ENCODE measurements at places on chromosomes 1 and 21.

DNA sequence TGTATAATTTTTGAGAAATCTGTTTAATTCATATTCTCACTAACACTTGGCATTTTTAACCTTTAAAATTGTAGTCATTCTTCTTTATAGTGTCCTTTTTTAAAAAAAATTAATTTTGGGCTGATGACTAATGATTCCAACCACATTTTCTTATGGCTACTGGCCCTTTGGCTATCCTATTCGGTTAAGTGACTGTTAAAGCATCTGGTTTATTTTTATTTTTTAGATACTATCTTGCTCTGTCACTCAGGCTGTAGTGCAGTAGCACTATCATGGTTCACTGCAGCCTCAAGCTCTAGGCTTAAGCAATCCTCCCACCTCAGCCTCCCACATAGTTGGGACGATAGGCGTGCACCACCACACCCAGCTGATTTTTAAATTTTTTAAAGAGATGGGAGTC, 723.2 kb upstream of the CXADR start:
- DNase-seq: no peak

- no peak for DNase-seq
These were observed 207.0 kb upstream of the VAMP3 start for GRCh38 chr1:7564137-7564536.

GRCh38 chr1:248243204-248243603, 12.0 kb downstream of the OR2M4 start:
- no peak for DNase-seq

DNA sequence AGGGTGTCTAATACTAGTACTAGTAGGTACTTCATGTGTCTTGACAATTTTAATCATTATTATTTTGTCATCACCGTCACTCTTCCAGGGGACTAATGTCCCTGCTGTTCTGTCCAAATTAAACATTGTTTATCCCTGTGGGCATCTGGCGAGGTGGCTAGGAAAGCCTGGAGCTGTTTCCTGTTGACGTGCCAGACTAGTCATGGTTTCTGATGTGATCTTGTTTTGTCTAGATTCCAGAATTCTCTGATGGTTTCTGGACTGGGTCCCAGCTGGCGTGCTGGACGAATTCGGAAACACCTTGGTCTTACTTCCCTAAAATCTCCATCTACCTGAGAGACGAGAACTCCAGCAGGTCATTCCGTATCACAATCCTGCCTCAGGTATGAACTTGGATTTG, 66.1 kb upstream of the FAM3B start:
- no peak for DNase-seq

DNA sequence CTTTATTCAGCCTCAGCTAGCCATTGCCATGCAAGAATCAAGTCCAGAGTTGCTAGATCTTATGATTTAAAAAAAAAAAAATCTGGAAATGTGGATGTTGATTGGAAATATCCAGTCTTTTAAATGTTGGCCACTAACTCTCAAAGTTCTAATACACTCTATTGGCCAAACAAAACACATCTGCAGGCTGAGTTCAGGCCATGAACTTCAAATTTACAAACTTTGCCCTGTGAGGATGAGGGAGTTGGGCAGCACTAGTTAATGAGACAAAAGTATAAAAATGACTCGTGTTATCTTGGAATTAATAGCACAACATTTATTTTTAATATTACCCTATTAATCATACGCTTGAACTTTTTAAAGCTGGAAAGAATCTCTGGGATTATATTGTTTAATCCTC, 432.3 kb downstream of the PLPP3 start:
- DNase-seq: no peak

DNA sequence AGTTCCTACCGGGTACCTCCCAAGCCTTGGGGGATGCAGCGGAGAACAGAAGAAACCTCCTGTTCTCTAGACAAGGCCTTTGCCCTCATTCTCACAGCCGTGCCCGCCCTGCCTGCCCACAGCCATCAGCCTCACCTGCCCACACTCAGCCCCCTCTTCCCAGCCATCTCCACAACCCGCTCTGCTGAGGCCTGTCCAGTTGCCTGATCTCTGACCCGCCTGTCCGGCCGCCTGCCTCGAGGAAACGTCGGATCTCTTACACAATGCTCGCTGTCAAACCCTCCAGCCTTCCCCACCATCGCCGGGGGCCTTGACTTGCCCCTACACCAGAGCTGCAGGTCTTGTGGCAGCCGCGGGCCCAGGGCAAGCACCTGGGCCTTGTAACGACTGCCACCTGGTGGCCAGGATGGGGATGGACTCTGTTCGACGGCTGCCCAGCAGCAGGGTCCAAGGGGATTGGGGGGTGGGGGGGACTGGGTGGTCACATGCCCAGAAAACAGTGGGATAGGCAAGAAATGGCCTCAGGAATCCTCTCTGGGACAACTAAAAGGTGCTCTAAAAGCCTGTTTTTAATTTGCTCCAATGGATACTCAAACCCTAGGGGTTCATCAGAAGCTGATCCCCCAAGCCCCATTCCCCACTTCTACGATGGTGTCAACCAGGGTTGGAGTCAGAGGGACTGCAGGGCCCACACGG, 31.0 kb downstream of the SLC45A1 start:
- peak; percentile 46 for DNase-seq

GRCh38 chr1:208241512-208241911, 2.7 kb downstream of the PLXNA2 start:
- DNase-seq: no peak

GRCh38 chr1:56266359-56266758, 313.0 kb downstream of the PLPP3 start:
- no peak for DNase-seq

DNA sequence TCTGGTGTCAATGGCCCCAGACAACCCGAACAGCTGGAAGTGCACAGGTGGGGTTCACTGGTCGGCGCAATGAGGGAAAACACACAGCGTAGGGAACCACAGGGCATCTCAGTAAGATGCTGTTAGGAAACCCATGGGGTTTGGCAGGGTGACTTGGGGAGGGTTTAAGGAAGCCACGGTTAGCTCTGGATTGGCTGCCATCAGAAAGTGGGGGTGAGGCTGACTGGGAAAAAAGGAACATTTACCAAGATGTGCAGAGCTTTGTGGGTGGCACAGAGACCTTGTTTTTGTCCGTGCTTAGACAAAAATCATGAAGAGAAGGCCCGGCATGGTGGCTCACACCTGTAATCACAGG, 11.0 kb downstream of the ALDH4A1 start:
- no peak for DNase-seq

- DNase-seq: no peak
These were observed 52.2 kb upstream of the L1TD1 start for GRCh38 chr1:62142496-62142895.

DNA sequence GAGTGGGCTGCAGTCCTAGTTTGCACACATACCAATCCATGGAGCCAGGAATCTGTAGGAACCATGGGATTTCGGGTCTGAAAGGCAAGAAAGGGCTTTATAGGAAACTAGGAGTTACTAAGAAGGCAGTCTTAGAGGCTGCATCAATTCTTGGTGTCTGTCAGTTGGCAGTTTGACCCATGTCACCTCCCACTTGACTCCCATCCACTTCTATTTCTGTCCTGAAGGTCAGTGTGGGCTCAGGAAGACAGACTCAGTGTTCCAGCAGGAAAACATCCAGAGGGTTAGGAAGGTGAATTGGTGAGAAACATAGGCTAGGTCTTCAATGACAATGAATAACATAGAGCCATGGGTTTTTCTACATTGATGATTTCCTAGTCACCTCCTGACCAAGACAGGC, 4.0 kb downstream of the CYP4A11 start:
- DNase-seq: no peak

GRCh38 chr1:30657131-30658013, 66.0 kb downstream of the MATN1 start:
- no peak for DNase-seq

GRCh38 chr1:244216836-244217235, 165.8 kb downstream of the ZBTB18 start:
- DNase-seq: no peak

DNA sequence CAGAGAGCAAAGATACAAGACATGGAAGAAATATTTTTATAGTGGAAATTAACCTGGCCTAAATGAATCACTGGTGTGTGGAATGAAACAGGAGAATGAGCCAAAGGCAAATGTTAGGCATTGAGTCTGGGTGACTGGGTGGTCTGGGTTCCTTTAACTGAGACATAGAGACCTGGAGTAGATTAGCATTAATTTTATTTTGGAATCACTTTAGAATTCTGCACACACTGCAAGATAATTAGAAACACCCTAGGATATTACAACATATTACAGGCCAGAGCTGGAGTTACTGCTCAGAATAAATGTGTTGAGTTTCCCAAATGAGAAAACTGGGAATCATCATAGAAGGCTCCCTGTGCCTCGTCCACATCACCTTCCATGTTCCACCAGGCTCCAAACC, 85.5 kb downstream of the PLPPR5 start:
- peak; percentile 18 for DNase-seq

DNA sequence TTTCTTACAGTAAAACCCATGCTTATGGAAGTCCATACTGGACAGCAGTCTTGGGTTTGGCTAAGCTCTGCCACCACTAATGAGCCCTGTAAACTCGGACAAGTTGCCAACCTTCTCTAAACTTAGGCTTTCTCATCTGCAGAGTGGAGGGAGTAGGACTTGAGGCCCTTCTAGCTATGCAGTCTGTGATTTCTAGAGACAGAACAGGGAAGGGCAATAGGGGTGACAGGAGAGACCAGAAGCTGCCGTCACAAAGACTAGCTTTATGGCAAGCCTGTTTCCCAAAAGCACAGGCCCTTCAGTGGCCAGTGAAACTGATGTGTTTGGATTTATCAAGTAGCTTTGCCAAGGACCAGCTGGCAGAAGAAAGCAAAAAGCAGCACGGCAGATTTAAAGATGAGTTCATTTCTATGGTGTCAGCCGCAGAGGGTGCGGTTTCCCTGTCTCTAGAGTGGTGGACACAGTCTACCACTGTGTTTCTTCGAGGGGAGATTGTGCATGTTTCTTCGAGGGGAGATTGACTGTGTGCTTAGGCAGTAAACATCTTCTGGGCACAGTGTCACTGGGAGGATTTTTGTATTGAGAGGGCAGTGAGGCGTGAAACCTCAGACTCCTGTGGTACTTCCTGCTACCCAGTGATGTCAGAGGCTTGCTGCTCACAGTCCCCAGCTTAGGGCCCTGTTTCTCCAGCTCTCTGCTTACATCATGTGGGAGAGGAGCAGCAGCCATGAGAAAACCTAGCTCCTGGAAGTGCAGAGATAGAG, 119.0 kb downstream of the ROR1 start:
- DNase-seq: no peak

DNA sequence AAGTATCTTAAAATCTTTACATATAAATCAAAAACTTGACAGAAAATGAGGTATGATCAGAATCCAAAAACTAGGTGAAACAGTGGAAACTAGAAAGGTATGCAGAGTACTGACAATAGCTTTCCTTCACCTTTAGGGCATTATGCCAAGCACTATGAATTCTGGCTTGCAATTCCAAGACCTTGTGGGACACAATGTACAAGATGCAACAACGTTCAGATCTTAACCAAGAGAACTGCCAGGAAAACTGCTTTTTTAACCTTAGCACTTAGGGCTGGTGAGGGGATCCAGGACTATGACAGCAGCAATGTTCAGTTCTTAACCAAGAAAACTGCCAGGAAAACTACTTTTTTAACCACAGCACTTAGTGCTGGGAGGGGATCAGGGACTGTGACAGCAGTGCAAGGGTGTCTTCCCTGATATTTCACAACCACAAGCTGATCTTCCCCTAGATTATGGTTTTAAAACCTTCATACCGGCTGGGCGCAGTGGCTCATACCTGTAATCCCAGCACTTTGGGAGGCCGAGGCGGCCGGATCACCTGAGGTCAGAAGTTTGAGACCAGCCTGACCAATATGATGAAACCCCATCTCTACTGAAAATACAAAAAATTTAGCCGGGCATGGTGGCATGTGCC, 22.3 kb downstream of the FOXJ3 start:
- DNase-seq: no peak
